ENCODE measurements at places on chromosomes 11 and 22. TPM values are rescaled to one million over a fixed set of nuclear protein-coding genes. Genes with fewer than 3 reads are reported as not detected.

DNA sequence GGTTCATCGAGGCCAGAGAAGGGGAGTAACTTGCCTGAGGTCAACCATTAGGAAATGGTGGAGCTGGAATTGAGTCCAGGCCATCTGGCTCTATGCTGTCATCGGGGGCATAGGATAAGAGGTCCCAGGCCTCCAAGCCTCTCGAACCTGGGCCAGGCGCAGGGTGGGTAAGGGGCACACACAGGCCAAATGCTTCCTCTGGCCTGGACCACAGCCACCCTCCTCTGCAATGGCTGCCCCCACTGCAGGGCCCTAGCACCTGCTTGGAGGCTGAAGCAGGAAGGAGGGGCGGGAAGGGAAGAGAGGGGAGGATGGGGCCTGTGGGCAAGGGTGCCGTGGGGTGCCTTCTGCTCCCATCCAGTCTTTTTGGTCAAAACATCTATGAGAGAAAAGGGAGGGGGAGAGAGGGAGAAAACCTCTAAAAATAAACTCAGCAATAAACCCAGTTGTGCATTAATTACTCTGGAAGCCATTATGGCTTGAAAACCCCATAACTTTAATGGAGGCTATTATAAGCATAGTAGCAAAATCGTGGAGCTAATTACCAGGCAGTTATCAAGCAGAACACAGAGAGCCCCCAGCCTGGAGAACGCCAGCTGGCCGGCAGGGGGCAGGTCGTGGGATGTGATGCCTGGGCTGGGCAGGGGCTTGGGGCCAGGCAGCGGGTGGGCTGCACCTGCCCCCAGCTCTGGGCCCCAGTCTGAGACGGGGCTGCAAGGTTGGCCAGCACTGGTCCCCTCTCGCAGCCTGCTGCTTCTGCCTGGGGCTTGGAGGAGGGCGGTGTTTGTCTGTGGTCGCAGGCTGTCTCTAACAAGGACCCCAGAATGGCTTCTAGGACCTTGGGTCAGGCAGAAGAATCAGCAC lies 21.1 kb downstream of the B3GAT1 start:
- DNase-seq = no peak

- DNase-seq = peak; percentile 89
These were observed 21.7 kb upstream of the HSPA8 start for GRCh38 chr11:123083623-123084029.

DNA sequence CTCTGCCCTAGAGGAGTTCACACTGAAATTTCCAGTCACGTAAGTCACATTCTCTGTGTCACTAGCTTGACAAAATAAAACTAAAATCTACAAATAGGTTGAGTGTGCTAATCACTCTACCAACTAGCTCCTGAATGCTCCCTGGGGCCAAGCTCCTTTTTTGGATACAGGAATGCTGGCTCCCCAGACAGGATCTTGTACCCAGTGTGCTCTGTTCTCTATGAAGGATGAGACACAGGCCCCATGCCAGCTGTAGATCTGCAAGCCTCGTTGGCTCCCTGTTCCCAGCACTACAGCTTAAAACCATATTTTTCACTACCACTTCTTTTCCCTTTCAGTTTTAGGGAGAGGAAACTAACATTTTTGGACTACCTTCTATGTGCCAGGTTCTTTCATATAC lies 3.7 kb upstream of the IPO7 start:
- DNase-seq = no peak

DNA sequence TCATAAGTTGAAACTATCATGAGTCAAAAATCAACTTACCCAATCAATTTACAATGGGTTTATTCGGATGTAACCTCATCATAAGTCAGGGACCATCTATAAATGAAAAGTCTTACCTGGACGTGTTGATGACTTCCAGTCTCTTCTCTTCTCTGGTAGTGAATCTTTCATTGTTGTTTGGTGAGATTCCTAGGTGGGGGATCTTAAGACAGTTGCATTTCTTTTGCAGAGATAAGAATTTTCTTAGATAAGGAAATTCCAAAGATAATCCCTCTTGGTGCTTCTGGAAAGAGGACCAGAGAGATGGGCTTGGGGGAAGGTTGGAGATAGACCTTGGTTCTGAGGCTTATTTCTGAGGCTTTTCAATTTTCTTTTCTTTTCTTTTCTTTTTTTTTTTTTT lies 21.3 kb upstream of the BACE1-AS start:
- no peak for DNase-seq

FERMT3 gene
- total RNA-seq = 0.25 TPM

DNA sequence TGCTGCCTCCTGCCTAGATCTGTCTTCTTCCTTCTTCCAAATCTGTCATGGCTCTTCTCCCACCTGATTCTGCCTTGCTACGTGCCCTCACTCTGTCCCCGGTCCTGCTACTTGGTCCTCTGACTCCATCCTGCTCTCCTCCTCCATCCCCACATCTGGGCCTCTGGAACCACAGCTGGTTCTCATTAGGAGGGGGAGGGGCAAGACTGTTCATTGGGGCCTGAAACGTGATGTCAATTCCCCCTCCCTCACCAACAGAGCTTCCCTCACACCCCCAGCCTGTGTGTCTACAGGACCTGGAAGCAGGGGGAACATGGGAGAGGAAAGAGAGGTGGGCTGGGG lies 9.1 kb downstream of the DCHS1 start:
- no peak for DNase-seq

OR8H1 gene
- not detected for total RNA-seq

GRCh38 chr22:29113319-29113718 lies 40.5 kb downstream of the KREMEN1 start:
- DNase-seq = no peak

- peak; percentile 86 for DNase-seq
These were observed at the start of gene GTSE1 for GRCh38 chr22:46296257-46297150. Gene GTSE1, plus strand, starts transcription at chr22:46296870. Its CDS starts 531 bp downstream, at chr22:46297401.

PKNOX2 gene
- total RNA-seq = 0.68 TPM

- no peak for DNase-seq
These were observed 189.0 kb upstream of the NARS2 start for GRCh38 chr11:78763664-78764063.

DNA sequence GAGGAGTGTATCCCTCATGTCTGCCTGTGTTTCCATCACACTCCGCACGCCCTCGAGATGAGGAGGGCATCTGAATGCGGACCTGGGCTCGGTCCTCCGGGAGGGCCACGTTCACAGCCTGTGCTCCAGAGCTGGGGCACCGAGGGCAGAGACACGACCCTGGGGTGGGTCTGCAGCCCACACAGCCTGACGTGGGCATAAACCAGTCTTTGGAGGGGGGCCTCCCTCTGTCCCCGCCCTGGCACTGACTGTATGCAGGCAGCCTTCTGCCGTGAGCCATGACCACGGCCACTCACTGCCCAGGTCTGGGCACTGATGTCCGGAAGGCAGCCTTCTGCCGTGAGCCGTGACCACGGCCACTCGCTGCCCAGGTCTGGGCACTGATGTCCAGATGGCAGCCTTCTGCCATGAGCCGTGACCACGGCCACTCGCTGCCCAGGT lies 1425.1 kb downstream of the BRD1 start:
- DNase-seq = no peak
